ENCODE measurements at places on chromosomes 4 and X. TPM values are rescaled to one million over a fixed set of nuclear protein-coding genes. Genes with fewer than 3 reads are reported as not detected.

The ZNF141 gene
- polyA plus RNA-seq, result 7.5 TPM

The MTNR1A gene
- polyA plus RNA-seq, result not detected

The SRP72 gene
- 136 TPM for polyA plus RNA-seq

The CENPVL2 gene
- not detected for polyA plus RNA-seq

The DCHS2 gene
- 0.01 TPM for polyA plus RNA-seq

DNA sequence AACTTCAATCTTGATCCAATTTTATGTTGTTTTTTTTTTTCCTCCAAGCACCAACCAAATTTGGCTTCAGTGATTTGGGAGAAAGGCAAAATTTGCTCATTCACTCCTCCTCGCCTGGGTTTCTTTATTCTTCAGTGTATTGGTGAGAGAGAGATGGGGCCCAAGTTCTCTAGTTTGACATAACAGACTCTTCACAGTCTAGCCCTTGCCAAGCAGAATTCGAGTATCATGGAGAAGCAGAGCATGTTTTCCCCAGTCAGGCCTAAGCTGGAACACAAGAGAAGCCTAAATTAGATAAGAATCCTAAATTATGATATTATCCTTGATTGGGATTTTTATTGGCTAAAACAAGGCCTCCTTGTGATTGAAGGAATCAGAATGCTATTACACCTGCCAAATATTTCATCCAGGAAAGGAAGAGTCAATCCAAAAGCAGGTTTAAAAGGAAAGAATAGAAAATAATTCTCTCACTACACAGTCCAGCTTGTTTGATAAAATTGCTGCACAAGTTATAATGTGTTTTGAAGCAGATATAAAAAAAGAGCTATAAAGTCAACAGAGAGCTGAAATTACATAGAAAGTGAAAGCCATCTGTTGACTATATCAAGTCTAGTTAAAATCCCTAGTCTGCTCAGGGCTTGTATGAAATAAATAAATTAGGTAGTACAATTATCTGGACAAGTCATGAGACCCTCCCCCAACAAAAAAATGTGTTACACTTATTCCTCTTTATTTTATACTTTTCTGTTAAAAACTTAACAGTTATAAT lies 39.9 kb upstream of the FAM241A start:
- no peak for DNase-seq

DNA sequence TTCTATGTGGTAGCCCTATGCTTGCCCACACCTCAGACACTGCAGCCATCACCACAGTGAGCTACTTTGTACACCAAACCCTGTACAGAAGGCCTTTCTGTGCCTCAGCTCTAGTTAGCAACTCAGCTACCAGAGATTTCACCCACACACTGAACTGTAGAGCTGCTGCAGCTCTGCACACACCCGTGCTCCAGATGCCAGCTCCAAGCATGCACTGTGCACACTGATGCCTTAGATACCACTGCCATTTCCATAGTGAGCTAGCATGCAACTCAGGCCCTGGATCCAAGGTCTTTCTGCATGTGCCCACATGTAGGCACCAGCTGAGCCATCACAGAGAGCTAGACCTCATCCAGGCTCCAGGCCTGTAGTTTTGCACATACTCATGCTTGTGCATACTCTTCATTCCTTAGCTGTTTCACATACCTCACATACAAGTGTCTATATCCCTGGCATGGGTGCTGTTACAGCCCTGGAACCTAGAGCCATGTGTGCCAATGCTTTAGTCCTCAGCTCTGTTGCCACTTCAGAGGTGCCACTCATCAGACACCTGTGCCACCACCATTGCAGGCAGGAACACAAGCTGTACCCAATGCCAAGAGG lies 423.5 kb upstream of the NDST3 start:
- no peak for DNase-seq

DNA sequence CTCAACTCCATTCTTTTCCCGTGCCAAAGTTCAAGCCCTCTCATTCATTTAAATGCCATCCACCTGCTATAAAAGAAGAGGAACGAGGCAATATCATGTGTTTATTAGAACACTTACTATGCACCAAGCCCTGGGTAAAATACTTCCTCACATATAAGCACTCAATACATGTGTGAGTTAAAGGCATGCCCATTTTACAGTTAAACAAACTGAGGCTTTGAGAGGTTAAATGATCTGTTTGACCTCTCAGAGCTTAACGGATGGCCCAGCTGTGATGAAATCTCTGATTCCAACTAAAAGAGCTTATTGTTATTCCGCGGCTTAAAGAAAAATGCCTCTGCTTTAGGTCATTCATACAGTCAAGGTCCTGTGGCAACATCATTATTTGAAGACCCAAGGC lies 124.3 kb downstream of the HS6ST2 start:
- no peak for DNase-seq

- no peak for DNase-seq
Measured at GRCh38 chr4:22848332-22848731, 155.6 kb downstream of the GBA3 start.

DNA sequence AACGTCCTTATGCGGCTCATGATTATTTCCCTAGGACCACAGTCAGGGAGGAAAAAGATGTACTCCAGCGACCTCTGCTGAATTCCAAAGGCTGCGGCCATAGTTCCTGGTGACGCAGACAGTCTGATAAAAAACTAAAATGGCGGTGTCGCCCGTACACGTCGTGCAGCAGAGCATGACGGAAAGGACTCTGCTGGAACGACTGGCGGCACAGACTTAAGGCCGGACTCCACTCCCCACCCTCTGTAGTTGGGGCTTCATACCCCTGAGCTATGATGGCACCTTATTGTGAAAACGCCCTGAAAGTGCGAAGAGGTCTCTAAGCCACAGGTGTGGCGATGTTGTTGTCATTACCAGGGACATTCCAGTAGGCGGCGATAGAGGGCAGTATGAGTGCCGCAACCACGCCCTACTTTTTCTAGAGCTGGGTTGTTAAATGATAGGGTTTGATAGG lies 90.0 kb upstream of the EDA2R start:
- DNase-seq, result no peak

DNA sequence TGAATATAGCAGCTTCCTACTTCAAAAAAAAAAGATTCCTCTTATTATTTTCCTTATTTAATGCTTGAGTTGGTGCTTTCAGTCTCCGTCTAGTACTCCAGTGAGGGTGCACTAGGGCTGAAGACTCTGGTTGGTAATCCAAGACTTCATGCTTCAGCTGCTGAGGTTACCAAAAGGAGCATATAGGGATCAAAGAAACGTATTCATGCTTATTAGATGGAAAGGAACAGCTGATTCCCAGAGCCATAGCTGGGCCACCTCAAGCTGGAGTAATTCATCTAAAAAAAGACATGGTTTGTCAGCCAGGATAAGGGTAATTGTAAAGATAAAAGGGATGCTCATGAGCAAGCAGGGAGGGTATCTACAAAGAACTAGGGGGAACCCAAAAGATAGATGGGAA lies 131.7 kb upstream of the FAM47B start:
- DNase-seq, result no peak

DNA sequence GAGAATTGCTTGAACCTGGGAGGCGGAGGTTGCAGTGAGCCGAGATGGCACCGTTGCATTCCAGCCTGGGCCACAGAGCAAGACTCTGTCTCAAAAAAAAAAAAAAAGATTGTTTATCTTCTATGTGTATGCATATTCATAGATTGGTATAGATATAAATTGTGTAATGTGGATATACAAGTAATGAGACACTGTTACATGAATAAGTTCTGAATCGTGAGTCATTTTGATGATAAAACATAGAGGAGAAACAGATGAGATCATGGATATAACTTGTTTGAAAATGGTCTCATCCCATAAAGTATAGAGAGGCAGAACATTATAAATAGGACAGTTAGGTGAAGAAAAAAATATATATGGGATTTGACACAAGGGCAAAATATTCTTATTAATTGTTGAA lies 628.0 kb downstream of the IL1RAPL1 start:
- no peak for DNase-seq

GRCh38 chr4:173478201-173478912 lies 51.7 kb downstream of the HAND2 start:
- no peak for DNase-seq

All from GM12878 (cell line).